RKO (cell line): ENCODE measurements at places on chromosomes 3 and 15.
A peak's percentile ranks its signal among the peaks of the same experiment; 100 is the strongest.

- DNase-seq: peak; percentile 40
These were observed 14.3 kb downstream of the RHOA start for GRCh38 chr3:49397470-49397869.

GRCh38 chr3:58062472-58062871 lies 54.2 kb downstream of the FLNB start:
- DNase-seq: no peak

- peak; percentile 68 for DNase-seq
These were observed 794 bp downstream of the ARPP19 start for GRCh38 chr15:52567871-52568600.

GRCh38 chr3:72682936-72683452 lies 165.3 kb downstream of the SHQ1 start:
- DNase-seq: no peak

- DNase-seq: no peak
These were observed 154.4 kb downstream of the PEX5L start for GRCh38 chr3:179882292-179882691.

DNA sequence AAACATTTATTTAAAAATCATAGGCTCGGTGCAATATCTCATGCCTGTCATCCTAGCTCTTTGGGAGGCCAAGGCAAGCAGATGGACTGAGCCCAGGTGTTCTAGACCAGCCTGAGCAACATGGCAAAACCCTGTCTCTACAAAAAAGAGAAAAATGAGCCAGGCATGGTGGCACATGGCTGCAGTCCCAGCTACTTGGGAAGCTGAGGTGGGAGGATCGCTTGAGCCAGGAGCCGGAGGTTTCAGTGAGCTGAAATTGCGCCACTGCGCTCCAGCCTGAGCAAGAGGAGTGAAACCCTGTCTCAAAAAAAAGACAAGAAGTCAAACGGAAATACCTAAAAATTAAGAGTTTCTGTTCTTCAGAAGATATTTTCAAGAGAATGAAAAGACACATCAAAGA lies 122.3 kb downstream of the RSL24D1 start:
- no peak for DNase-seq

GRCh38 chr3:138222942-138223287 lies 35.8 kb downstream of the ARMC8 start:
- DNase-seq: no peak

- DNase-seq: no peak
These were observed 553.7 kb downstream of the PDCD6IP start for GRCh38 chr3:34351882-34352777.

DNA sequence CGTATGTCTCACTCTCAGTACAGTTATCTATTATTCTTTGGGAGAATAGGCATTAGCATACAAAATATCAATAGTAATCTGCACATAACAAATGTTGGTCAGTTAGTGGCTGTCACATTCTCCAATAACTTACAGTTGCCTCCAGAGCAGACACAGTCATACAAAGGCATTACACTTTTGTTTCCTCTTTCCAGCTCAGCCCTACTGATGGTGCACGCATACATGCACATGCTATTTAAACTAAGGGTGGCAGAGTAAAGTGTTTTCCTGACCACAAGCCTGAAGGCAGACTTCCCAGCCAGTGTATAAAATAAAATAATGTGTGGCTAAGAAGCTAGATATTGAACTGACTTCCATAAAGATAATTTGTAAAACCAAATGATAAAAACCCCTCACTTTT lies 47.6 kb downstream of the PHLDB2 start:
- no peak for DNase-seq

- no peak for DNase-seq
These were observed 47.0 kb upstream of the PRICKLE2 start for GRCh38 chr3:64272271-64272670.

GRCh38 chr15:90872486-90873184 lies 4.2 kb downstream of the FURIN start:
- DNase-seq: peak; percentile 87

GRCh38 chr3:14764331-14765059 lies 54.3 kb upstream of the FGD5 start:
- DNase-seq: peak; percentile 73

DNA sequence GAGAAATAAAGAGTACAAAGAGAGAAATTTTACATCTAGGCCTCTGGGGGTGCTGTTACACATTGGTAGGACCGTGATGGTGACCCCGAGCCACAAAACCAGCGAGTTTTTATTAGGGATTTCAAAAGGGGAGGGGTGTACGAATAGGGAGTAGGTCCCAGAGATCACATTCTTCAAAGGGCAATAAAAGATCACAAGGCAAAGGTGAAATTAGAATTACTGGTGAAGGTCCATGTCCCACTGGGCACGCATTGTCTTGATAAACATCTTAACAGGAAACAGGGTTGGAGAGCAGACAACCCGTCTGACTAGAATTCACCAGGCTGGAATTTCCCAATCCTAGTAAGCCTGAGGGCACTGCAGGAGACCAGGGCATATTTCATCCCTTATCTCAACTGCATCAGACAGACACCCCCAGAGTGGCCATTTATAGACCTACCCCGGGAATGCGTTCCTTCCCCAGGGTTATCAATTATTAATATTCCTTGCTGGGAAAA lies 4.3 kb downstream of the IRAK2 start:
- DNase-seq: no peak

GRCh38 chr3:155587581-155587980 lies 157.3 kb downstream of the PLCH1 start:
- no peak for DNase-seq

GRCh38 chr3:139944256-139944910 lies 9.4 kb downstream of the CLSTN2 start:
- no peak for DNase-seq

- DNase-seq: no peak
These were observed 311.5 kb upstream of the ROBO2 start for GRCh38 chr3:76728426-76728825.

- no peak for DNase-seq
These were observed 937.0 kb downstream of the IGSF11 start for GRCh38 chr3:118097660-118098059.

DNA sequence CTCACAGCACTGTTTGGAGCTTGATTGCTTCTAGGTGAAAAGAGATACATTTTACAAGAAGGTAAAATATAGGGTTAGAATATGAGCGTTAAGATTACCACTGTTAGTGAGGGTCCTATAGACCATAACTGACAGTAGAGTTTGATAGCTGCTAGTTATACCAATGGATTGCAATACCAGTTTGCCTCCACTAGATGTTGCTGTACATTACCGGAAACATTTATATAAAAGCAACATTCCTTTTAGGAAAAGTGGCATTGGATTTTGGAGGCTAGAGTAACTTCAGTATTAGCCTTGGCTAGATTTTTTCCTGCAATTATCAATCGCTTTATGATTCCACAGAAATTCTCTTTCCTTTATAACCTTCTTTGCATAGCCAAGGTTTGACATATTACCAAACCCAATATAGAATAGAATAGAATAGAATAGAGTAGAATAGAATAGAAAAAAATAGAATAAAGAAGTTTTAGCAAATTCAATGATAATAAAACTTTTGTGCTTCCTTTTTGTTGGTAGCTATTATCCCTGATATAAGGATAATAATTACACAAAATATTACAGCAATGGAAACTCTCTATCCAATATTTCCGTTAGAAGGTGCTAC lies 1093.6 kb upstream of the ALCAM start:
- DNase-seq: peak; percentile 68

- no peak for DNase-seq
These were observed 14.8 kb upstream of the HTR3E start for GRCh38 chr3:184082034-184082433.

- no peak for DNase-seq
These were observed 267.0 kb downstream of the PLCL2 start for GRCh38 chr3:17151598-17152373.

DNA sequence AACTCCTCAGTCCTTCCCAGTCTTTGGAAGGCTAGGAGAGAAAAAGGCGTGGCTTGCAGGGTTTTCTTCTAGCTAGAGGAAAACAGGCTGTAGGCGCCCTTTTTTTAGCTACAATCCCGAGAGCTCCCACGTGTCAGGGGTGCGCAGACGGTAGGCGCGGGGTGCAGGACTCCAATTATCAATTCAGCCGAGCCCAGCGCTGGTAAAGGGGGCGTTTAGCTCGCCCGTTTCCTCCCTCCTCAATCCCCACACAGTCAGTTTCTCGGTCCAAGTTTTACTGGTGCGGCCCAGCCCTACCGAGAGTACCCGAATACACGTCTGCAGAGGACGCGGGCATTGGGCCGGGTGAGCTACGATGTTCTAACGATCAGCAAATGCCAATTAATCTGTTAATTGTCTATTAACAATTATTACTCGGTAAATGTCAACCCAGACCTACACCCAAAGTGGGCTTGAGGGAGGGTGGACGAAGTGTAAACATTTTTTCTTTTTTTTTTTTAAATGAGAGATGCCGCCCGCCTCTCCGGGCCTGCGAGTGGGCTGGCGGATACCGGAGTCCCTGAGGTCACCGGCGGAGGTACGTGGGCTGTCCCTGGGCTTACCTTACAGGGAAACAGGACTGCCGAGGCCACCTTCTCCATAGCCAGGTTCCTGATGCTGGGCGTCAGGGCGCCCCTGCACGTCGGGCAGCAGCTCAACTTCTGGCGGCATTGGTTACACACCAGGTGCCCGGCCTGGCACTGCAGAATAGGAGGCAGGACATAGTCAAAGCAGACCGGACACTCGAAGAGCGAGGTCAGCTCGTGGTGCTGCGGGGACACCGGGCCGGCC lies 923 bp downstream of the SIAH2 start:
- peak; percentile 85 for DNase-seq

GRCh38 chr3:126816298-126816697 lies 112.3 kb downstream of the CHCHD6 start:
- no peak for DNase-seq

GRCh38 chr15:49831206-49831965 lies 210.5 kb downstream of the DTWD1 start:
- DNase-seq: peak; percentile 9

DNA sequence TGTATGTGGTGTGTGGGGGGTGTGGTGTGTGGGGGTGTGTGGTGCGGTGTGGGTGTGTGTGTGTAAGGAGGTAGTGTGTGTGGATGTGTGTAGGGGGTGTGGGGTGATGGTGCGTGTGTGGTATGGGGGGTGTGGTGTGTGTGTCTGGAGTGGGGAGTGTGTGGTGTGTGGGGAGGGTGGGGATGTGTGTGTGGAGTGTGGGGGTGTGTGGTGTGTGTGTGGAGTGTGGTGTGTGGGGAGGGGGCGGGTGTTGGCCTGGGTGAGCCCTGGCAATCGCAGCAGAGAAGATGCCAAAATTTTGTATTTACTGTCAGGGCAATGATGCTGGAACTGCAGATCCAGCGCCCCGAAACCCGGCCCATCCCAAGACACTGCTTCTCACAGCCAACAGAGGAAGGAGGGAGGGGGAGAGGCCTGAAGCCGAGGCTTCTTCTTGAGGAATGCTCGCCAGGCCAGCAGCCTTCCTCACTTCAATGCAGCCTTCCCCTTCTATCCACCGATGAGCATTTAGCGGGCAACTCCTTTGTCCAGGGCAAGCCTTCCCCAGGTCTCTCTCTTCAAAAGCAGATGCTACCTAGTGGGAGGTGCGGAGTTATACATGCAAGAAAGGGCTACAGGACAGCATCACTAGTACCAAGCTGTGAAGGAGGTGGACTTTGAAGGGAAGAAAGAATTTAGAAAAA lies 11.9 kb upstream of the SRP14 start:
- no peak for DNase-seq

DNA sequence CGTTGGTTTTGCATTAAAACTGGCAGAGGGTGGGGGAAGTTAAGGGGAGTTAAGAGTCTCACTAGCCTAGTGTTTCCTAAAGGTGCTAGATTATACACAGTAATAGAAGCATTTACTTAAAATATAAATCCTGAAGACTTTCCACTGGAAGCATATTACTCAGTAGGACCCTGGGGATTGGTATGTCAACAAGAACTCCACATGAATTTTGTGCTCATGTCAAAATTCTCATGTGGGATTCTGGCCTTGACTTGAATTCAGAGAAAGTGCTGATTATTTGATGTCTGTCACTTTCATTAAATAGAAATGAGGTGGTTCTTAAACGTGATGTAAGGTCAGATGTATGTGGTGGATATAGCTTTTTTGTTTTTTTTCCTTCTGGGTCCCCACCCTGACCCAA lies 997.2 kb downstream of the TUSC7 start:
- DNase-seq: no peak

GRCh38 chr3:182609575-182610156 lies 183.6 kb upstream of the ATP11B start:
- no peak for DNase-seq

- DNase-seq: no peak
These were observed 91.1 kb downstream of the TRIM42 start for GRCh38 chr3:140768941-140769340.

DNA sequence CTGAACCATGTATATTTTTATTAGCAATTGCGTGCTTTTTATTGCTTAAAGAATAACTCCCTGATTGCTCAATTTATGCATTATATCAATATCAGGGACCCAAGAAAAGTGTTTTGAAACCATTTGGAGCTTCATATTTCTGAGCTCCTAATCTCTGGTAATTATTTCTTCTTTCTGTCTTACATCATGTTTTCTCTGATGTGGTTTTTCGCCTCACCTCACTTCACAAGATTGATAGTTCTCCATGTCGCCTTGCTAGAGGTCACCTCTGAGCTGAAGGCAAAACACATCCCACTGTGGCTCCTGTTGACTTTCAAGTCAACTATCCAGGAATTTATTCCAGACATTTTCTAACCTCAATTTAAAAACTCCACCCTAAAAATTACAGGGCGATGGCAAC lies 837.4 kb downstream of the CADM2 start:
- no peak for DNase-seq

- DNase-seq: no peak
These were observed 102.8 kb upstream of the NMNAT3 start for GRCh38 chr3:139780593-139780992.

DNA sequence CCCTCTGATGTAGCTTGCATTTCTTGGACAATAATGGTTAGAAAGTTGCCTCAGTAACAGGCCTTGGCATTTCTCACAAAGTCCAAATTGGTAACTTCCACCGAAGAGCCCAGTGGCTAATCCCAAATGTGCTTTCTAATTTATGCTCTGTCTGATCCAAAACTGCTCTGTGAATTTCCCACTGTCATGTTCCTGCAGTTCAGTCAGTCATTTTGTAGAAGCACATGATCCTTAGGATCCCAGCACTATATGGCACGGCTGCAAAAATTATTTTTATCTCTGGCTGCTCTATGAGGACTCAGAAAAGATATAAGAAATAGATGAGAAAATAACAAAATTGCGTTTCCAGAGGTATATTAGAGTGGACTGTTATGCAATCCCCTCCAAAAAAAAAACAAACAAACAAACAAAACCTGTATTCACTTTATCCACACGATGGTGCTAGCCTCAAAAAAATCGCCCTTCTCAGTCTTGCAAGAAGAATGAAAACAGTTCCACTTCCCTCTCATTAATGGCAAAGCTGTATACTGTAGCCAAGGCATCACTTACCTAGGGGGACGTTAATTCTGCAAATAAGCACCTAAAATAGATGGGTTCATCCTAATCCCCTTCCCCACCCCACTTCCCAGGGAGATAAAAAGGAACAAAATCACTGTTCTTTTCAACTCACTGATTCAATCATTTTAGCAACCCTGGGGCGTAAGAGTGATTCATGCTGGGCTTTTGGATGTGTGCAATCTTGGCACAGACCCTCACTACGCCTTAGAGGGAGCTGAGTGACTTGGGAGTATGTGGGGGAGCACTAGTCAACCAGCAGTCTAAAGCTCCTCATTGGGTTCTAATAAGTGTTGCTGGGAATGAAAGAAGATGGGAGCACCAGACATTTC lies 61.3 kb downstream of the TMCO5A start:
- DNase-seq: peak; percentile 72

GRCh38 chr15:68524753-68525584 lies 53.8 kb upstream of the CORO2B start:
- no peak for DNase-seq
